ENCODE measurements at places on chromosomes 2 and 18.
A peak's percentile ranks its signal among the peaks of the same experiment; 100 is the strongest.

- DNase-seq = no peak
Observed at GRCh38 chr2:79729532-79729931, 216.7 kb downstream of the CTNNA2 start.

DNA sequence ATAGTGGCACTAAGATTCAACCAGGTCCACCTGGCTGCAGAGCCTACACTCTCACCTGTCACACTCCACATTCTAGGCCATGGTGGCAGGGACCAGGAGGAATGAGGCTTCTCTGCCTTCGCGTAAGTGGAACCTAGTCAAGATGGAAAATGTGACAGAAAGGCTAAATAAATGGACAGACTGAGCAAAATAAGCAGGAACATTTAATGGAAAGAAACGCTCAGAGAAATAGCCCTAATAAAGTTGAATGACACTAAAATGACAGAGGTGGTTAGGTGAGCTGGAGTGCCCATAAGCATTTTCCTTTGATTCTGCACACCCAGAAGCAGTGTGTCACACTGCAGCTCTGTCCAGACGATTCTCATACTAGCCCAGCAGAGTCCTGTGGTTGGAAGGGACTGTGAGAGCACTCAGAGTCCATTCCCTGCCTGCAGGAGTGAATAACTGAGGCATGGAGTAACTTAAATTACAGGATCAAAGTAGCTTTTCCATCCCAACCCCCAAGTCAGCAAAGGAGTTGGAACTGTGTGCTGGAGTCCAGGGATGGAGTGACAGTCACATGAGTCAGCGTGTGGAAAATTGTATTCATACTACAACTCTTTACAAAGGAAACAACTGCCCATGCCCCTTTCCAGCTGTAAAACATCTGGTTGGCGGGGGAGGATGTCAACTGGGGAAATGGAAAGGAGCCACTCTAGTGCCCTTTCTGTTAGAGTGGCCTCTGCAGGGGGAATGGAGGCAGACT, 105.4 kb upstream of the LGALSL start:
- no peak for DNase-seq

- no peak for DNase-seq
Observed at GRCh38 chr2:227877421-227878310, 6.2 kb downstream of the DAW1 start.

DNA sequence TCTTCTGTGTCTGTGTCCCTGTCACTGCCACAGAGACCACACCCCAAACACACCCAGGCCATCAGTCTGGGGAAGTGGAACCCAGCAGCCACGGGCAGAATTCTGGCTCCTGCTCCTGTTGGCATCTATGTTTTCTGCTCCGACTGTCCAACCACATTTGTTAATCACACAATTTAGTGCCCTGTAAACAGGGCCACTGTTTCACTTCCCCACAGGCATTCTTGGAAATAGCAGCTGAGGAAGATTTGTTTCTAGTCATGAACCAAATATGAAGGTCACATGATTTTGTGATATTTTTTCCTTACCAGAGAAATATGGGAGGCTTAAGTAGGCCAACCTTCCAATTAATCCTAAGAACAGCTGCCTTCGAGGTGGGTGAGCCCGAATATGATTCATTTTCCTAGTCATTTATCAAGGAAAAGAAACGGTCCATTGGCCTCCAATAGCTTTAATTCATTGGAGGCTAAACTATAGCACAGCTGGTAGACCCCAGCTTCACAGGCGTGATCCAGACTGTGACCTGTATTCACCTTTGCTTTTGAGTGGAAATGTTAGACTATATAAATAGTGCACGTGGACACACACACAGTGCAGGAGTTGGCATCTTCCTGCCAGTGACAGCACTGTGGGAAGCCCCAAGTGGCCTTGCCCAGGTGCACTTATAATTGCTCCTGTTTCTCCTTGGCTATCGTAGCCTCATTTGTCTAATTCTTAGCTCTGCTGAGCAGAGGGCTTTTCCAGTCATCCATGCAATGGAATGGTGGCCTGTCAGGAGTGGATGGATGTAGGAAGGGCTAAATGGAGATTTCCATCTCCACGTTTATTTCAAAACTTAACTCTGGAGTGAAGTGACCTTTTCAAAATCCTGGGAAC, 267.9 kb downstream of the LPIN1 start:
- no peak for DNase-seq

- no peak for DNase-seq
Observed at GRCh38 chr2:206232287-206233035, 42.0 kb upstream of the ZDBF2 start.

DNA sequence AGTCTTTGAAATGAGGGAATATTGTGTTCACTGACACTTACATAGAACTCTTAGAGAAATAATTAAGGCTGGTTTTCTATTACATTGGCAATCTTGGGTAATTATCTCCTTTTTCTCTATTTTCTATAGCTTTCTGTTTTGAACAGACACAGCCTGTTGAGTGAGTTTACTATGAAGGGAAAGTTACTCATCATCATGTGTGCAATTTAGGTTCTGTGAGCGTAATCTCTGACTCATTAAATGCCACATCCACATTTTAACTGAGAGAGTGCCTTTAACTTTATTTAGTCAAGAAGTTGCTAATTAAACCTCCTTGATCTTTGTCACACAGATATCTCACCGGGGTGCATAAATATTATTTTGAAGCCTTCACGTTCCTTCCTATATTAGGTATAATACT, 174.0 kb upstream of the SLC8A1 start:
- no peak for DNase-seq

- DNase-seq = peak; percentile 25
Observed at GRCh38 chr2:6877402-6878304, at the start of gene RSAD2. TSS of gene RSAD2 (plus strand) at chr2:6877777. CDS start at chr2:6877801, 24 bp downstream.

- DNase-seq = no peak
Observed at GRCh38 chr2:9199716-9200632, 6.6 kb upstream of the ASAP2 start.

DNA sequence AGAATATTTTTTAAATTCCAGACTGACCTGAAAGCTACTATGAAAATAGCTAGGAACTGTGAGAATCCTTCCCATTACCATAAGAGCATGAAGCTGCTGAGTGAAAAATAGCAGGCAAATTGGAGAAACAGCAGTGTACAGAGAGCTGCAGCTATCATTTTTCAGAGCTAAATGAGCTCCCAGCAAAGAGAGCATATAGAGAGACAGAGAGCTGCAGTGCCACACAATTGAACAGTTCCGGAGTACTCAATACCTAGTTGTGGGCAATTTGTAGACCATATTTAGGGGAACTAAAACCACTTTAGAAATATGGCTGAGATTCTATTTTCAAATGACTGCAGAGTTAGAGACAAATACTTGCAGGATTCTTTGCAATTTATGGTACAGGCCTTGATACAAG, 645.3 kb downstream of the STK39 start:
- DNase-seq = no peak

- no peak for DNase-seq
Observed at GRCh38 chr2:16739778-16740581, 74.3 kb upstream of the CYRIA start.

Data from CD8-positive, alpha-beta T cell (primary cell).